DMS153 (cell line): ENCODE measurements at places on chromosomes 6 and 20.
A peak's percentile ranks its signal among the peaks of the same experiment; 100 is the strongest.

DNA sequence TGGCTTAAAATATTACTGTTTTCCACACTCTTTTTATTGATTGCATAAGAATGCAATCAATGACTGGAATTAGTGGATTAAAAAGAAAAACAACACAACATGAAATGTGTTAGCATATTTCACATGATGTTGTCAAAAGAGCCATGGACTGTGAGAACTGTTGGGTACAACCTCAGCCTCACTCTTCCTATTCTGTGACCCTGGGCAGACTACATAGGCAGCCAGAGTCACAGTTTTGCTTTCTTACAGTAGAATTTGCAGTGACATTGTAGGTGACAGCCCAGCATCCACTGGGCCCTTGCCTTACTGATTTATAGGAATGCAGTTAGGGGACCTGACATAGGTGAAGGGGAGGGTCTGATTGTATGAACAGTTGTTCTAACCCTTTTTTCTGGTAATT lies 471.4 kb upstream of the SLC35B3 start:
- no peak for DNase-seq

DNA sequence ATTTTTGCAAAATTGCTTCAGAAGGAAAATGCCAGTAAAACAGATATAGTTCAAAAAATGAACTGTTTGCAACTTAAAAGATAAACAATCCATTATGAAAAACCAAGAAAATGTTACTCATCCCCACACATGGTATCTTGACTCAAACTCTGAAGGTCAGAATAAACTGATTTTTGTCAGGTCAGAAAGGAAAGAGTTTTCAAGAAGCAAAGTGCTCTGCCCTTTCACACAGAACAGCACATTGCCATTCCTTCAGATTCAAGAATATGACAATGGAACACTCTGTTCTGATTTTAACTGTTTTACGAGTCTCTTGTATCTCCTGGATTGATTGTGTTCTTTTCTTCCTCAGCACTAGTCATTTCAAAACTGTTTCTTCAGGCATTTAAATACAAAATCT lies 33.8 kb upstream of the NT5E start:
- no peak for DNase-seq

- no peak for DNase-seq
Observed at GRCh38 chr6:52547647-52548352, 29.1 kb downstream of the TRAM2 start.

GRCh38 chr6:87675004-87675681 lies 26.9 kb downstream of the AKIRIN2 start:
- peak; percentile 27 for DNase-seq

DNA sequence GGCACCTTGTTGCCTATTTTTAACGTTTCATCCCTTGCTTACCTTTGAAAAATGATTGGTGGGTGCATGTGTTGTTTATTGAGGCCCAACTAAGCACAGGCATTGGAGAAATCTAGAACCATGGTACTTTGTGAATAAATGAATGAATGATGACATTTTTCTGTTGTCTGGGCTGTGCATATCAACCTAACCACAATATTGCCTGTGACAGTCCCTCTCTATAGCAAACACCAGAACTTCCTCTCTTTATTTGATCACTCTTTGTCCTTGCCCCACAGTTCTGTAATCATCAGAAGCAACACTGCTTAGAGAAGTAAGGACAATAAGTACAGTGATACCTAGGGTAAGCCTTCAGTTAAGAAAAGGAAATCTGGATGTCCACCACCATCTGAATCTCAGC lies 75.1 kb downstream of the TBC1D7 start:
- DNase-seq: no peak

DNA sequence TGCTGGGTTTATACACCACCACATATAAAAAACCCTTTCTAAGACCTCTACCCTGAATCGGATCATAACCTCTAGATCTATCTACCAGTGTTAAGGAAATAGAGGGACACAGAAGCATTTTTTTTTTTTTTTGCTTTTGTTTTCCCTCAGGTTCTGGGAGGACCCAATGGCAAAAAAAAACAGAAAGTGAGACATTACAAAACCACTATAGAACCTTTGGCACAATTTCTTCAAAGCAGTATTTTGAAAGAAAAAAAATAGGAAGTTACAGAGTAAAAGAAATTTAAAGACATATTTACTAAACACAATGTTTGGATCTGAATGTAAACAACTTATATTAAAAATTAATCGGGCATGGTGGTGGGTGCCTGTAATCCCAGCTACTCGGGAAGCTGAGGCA lies 1258.7 kb upstream of the GJE1 start:
- DNase-seq: no peak

GRCh38 chr6:33854572-33855030 lies 50.8 kb upstream of the MLN start:
- no peak for DNase-seq

- DNase-seq: no peak
Observed at GRCh38 chr6:37047346-37047688, 41.9 kb downstream of the FGD2 start.

DNA sequence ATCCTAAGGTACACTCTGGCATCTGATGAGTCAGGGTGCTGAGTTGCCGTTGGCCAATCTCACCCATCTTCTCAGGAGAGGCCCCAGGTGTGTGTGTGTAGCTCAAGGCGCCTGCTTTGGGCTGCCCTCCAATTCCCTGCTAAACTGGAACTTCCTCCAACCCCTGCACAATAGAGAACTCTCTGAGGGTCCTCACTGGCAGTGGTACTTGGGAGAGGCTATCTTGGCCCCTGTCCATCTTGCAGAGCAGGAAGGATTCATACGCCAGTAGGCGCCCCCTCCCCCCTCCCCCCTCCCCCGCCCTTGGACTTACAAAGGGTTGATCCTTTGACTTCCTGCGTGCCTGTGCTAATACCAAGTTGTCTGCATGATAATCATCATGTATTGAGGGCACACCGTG lies 173.6 kb downstream of the SASH1 start:
- DNase-seq: no peak
